NCI-H1105 treated with DMSO at 0.1 percent for 48 hours (cell line): ENCODE measurements at places on chromosomes 1 and 21.
A peak's percentile ranks its signal among the peaks of the same experiment; 100 is the strongest.

GRCh38 chr1:34356853-34357252 lies 180.1 kb downstream of the C1orf94 start:
- DNase-seq = no peak

DNA sequence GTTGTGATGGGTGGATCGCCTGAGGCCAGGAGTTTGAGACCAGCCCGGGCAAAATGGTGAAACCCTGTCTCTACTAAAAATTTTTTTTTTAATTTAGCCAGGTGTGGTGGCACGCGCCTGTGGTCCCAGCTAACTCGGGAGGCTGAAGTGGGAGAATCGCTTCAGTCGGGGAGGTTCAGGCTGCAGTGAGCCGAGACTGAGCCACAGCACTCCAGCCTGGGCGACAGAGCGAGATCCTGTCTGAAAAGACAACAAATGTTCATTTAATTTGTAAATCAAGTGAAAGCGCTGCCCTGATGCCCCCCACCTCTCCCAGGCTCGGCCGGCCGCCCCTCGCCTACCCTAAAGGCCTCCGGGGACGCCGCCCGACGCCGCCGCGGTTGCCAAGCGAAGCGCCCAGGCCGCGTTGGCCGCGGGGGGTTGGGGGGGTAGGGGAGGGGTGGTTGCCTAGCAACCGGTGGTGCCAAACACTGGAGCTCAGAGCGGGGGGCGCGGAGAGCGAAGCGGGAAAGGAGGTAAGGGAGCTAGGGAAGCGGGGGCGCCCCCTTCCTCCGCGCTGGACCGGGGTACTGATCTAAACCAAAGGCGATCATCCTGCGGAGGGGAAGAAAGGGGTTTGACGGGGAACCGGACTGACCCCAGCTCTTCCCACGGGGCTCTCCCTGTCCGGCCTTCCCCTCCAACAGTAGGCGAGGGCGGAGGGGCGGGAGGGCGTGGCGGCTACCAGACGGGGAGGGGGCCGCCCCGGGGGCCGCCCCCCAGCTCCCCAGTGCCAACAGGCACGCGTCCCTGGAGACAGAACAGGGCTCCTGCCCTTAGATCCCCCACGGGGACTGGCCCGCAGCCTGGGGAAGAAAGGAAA lies at the start of gene TEKT2:
Gene TEKT2 (plus strand): TSS at position 460 of the 862 bp plus-strand sequence. CDS start 828 bp downstream, outside the sequence.
- peak; percentile 86 for DNase-seq

DNA sequence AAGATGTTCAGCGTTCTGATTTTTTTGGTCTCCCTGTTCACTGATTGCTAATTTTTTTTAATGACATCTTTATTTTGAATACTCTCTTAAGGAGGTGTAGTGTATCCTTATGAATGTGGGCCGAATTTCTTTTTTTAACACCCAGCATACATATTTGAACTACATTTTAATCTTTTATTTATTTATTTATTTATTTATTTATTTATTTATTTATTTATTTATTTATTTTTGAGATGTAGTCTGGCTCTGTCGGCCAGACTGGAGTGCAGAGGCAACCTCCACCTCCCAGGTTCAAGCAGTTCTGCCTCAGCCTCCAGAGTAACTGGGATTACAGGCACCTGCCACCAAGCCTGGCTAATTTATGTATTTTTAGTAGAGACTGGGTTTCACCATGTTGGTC lies 15.1 kb downstream of the ZBTB8A start:
- DNase-seq = no peak

- DNase-seq = no peak
These were observed 99.1 kb downstream of the PTPN14 start for GRCh38 chr1:214452152-214452784.

DNA sequence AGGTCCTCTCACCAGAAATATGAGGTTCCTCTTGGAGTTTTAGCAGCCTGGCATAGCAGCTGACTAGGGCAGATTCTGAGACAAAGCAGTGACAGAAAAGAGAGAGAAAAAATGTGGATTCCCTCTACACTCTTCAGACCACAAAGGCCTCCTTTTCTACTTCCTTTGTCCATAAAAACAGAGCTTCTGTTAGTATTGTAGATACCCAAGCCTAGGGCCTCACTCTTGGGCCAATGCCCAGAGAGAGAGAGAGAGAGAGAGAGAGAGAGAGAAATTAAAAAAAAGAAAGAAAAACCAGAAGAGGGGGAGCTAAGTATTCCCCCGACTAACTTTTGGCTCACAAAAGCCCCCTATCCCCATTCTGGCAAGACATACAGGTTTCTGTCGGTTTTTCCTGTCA lies 2.4 kb upstream of the ZRANB2 start:
- no peak for DNase-seq

- no peak for DNase-seq
These were observed 1.0 kb upstream of the SLC6A9 start for GRCh38 chr1:44032170-44032790.
